ENCODE measurements at places on chromosomes 13 and 19. TPM values are rescaled to one million over a fixed set of nuclear protein-coding genes. Genes with fewer than 3 reads are reported as not detected.
A peak's percentile ranks its signal among the peaks of the same experiment; 100 is the strongest.

GRCh38 chr13:112137144-112137543 lies 70.2 kb downstream of the SOX1 start:
- DNase-seq: no peak

The C1QTNF9B gene
- not detected for polyA plus RNA-seq

GRCh38 chr19:50434525-50434924 lies 1.8 kb downstream of the MYBPC2 start:
- DNase-seq: no peak

DNA sequence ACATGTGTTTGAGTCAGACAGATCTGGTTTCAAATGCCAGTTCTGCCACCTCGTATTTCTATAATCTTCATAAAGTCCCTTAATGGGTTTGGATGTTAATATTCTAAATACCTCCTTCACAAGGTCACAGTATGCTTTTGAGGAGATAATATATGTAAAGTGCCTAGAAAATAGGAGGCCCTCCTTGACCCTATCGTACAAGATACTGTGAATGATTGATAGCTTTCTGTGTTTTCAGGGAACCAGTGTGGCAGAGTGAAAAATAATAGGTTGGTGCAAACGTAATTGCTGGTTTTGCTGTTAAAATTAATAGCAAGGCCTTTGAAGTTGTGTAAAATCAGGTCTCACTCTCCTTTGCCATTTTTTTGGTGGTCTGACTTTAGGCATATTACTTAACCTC lies 77.5 kb upstream of the SCEL start:
- DNase-seq: no peak

The TMEM150B gene
- 18.7 TPM for polyA plus RNA-seq

DNA sequence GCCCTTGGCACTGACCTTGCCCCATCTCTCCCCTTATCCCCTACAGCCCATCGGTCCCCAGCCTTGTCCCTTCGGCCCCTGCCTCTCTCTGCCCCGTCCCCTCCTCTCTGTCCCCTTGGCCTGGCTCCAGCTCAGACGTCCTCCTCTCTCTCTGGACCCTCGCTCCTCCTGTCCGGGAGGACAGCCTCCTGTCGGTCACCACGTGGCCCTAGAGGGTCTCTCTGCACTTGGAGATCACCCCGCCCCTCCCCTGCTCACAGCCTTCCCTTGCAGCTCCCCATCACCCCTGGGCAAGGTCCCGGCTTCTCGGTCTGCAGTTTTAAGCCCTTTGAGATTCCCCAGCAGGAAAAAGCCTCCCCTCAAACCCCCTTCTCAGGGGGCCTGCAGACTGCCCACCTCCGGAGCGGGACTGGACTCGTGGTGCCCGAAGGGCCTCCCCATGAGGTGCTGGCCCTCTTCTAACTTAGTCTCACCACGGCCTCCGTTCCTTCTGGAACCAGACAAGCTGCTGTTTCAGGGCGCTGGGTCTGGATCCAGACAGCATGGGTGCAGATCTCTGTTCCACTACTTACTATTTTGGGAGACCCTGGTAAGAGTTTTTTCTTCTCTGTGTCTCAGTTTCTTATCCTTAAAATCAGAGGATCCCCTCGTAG lies 3.3 kb upstream of the KLK15 start:
- no peak for DNase-seq

GRCh38 chr19:50318438-50318837 lies 10.7 kb downstream of the KCNC3 start:
- DNase-seq: no peak

The IGSF23 gene
- polyA plus RNA-seq: not detected

- DNase-seq: peak; percentile 62
Measured at GRCh38 chr13:108269601-108270328, at the start of gene TNFSF13B. Gene TNFSF13B (plus strand): TSS chr13:108269718. CDS start chr13:108269896, 178 bp downstream.

The GPR12 gene
- polyA plus RNA-seq: 0.03 TPM

GRCh38 chr13:49606747-49607648 lies 21.3 kb upstream of the ARL11 start:
- peak; percentile 93 for DNase-seq

DNA sequence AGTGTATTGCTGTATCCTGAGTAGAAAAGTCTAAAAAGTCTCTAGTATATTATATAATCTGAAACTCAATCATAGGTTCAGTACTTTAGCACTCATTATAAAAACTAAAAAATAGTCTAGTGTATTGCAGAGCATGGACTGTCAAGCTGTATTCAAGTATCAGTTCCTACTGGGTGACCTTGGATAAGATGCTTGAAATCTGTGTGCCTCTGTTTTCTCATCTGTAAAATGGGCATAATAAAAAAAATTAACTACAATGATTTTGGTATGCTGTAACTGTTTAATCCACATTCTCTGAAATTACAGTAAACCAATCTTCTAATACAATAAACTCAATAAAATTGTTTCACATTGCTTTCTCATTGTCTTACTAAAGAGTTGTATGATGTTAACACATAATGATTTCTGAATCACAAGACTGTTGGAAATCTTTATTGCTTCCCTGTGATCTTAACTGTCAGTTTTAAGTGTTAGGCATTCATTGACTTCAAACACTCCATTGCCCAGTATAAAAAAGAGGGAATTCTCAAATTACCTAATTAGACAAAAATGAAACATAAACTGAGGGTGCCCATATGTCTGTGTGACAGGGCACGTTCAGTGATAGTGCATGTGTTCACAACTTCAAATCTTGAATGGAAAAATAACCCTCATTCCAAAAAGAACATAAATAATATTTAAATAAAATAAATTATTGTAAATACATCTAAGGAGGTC lies 2.2 kb downstream of the STARD13 start:
- no peak for DNase-seq

DNA sequence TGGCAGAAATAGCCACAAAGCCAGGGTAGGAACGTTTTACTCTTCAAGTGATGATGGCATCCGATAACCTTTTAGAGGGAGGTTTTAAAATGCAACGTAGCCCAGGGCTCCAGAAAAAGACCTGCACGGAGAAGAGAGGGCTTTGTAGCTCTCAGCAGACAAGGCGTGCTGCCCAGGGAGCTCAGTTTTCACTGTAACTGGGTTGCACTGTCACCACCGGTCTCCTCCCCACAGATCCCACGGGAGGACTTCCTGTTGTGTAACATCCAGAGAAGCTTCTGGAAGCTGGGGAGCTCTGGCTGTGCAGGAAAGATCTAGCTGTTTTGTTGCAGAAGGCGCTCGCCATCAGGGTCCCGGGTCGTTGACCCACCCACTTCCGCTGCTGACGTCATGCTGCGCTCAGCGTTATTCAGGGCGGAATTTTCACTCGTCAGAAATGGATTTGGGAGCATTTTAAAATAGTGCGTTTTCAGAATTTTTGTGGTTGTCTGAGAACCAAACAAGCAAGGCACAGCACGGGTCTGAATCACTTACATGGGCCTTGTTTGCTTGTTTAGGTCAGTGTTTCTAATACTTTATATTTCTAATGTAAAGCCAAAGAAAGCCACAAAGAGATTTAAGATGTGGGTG lies 50.8 kb downstream of the ATP11A start:
- peak; percentile 83 for DNase-seq

The NCR1 gene
- 0.60 TPM for polyA plus RNA-seq
